ENCODE measurements at places on chromosomes 12 and 14. TPM values are rescaled to one million over a fixed set of nuclear protein-coding genes. Genes with fewer than 3 reads are reported as not detected.

Gene HOXC9
- total RNA-seq: 0.26 TPM

Gene PAWR
- 16.0 TPM for total RNA-seq

Gene SLC7A8
- 5.1 TPM for total RNA-seq

Gene LRRIQ1
- total RNA-seq: under 0.01 TPM

Gene LBHD2
- not detected for total RNA-seq

Gene ORAI1
- 8.1 TPM for total RNA-seq

Gene TGFB3
- total RNA-seq: 10.5 TPM

Gene ADSS1
- total RNA-seq: 2.3 TPM

Gene NXPH4
- 0.50 TPM for total RNA-seq

Gene MAPK1IP1L
- 16.5 TPM for total RNA-seq

Gene KSR2
- not detected for total RNA-seq

Gene PRH2
- total RNA-seq: not detected

Gene TSPAN19
- not detected for total RNA-seq
